Stimulated activated CD8-positive, alpha-beta memory T cell treated with anti-CD3 and anti-CD28 coated beads, Interleukin-4, amount 100 ng/mL, for 4 hours (primary cell): ENCODE measurements at places on chromosomes 3 and 15.

DNA sequence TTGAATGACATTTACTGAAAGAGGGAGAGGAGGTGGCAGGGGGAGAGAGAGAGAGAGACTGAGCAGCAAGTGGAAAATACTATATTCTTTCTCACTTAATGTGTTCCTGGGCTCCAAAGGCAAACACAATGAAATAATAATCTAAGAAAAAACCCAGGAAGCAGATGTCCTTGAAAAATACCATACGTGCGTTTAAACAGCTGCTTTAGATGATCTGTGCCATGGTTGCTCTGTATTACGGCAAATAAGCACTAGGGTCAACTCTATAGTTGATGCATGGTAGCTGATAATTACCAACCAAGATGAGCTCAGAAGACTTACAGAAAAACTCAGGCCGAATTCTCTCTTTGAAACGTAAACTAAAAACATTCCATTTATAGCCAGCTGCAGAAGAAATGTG is 410.3 kb upstream of the TBL1XR1 start:
- no peak for DNase-seq

- no peak for DNase-seq
Measured at GRCh38 chr15:100710222-100710621, 107.8 kb downstream of the ASB7 start.

GRCh38 chr3:66297260-66297873 is 76.6 kb downstream of the SLC25A26 start:
- no peak for DNase-seq

DNA sequence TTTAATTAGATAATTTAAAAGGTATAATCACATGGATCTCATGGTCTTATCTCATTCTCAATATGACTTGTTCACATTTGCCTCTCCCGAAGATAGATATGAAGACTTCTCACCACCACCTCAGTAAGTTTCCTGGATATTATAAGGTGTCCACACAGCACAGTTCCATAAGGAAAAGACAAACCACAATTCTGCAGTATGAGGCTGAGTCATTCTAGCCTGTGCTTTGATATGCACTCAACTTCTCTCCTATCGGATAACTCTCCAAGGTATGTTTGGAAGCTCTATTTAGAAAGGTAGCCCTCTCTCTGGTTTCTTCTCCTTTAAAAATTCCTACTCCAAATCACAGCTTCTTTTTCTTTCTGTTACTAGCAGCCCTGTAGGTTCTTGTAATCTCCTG is 612.8 kb downstream of the ZPLD1 start:
- DNase-seq = no peak

DNA sequence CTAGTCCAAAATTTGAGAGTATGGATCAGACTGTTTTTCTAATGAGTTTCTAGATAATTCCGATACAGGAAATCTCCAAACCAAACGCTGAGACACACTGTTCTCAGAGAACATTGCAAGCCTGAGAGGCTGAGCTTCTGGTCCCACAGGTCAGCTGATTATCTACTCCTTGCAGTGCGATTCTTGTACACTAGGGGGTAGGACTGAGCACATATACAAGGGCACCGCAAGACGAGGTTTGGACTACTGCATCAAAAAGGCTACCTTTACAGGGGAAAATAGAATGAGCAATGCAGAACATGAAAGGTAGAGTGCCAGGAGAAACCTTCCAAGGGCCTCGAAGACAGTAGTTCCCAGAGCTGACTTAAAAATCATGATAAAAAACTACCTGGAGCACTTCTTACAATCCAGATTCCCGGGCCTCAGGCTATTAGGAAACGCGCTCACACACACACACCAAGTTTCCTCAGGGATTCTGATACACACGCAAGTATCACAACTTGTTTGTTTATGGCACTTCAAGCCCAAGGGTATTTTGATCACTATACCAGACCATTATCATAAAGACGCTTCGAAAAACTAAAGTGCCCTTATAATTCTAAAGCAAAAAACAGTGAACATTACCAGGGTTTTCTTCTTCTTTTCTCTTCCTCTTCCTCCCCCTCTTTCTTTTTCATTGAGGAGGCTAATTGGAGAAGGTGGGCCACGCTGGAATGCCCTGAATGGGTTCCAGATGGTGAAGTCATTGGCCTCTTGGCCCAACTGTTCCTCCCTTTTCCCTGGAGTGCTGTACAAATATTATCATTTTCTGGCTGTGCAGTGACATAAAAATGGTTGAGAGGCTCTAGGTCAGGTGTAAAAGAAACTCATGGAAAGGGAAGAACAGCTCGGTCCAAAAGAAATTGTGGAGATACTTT is 61.8 kb downstream of the SLC12A8 start:
- no peak for DNase-seq

DNA sequence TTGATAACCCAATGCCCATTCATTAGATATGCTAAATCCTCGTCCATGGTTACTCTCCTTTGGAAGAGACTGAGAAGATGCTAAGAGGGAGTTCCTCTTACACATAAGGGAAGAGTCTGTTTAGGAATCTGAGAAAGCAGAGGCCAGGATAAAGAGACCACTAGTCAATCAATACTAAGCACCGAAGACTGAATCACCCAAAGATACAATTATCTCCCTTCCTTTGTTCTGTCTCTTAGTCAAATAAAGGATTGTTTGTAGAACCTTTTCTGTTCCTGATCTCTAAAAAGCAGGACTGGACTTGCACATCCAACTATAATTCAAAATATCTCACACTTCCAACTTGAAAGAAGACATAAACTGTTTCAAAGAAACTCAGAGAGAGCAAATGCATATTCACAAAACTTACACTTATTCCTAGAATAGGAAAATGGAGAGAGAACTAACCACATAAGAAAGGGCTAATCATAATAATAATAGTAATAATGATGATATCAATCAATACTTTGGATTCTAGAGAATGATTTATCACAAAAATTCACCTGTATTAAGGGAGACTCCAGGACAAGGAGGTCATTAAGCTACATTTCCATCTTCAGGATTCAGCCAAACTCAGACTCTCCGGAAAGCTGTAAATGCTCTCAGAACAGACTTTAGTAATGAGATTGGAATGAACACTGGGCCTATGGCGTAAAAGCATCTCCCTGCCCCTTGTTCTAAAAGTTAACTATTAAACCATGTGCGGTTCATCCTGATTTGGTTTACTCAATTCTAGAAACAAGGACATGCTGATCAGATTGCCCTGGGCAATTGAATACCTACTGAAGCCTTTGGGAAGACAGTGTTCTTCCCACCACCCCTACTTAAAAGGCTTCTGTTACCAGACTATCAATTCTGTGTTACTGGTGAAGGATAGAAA is 401.5 kb downstream of the ZBTB20 start:
- no peak for DNase-seq
